ENCODE measurements at places on chromosomes 2 and 18.

- no peak for DNase-seq
Observed at GRCh38 chr2:70003093-70003830, 41.8 kb upstream of the ASPRV1 start.

- DNase-seq, result no peak
Observed at GRCh38 chr2:239381709-239382134, 19.1 kb downstream of the HDAC4 start.

- peak; percentile 54 for DNase-seq
Observed at GRCh38 chr2:84880645-84881521, at the start of gene TRABD2A. Gene TRABD2A (minus strand): TSS chr2:84881084. CDS start chr2:84881039, 45 bp downstream.

GRCh38 chr2:193505620-193506019 is 1310.9 kb upstream of the TMEFF2 start:
- no peak for DNase-seq

- DNase-seq, result no peak
Observed at GRCh38 chr2:45711224-45711623, 59.7 kb downstream of the PRKCE start.

- no peak for DNase-seq
Observed at GRCh38 chr18:2168022-2168421, 403.3 kb downstream of the METTL4 start.

GRCh38 chr18:61435064-61435652 is 101.9 kb downstream of the CDH20 start:
- peak; percentile 83 for DNase-seq

- DNase-seq, result no peak
Observed at GRCh38 chr2:30677231-30677630, 130.0 kb downstream of the CAPN13 start.

- no peak for DNase-seq
Observed at GRCh38 chr18:45324495-45325113, 290.7 kb upstream of the SLC14A2 start.

DNA sequence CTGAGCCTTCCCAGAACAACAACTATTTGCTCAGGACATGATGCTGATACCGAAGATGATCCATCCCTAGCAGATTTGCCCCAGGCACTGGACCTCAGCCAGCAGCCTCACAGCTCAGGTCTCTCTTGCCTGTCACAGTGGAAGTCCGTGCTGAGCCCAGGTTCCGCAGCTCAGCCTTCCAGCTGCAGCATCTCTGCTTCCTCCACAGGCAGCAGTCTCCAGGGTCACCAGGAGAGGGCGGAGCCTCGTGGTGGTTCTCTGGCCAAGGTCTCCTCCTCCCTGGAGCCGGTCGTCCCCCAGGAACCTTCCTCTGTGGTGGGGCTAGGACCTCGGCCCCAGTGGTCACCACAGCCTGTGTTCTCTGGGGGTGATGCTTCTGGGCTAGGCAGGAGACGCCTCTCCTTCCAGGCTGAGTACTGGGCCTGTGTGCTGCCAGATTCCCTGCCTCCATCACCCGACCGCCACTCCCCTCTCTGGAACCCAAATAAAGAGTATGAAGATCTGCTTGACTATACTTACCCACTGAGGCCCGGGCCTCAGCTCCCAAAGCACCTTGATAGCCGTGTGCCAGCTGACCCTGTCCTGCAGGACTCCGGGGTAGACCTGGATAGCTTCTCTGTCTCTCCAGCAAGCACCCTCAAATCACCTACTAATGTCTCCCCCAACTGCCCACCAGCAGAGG is 15.4 kb downstream of the CEP68 start:
- DNase-seq, result peak; percentile 39

DNA sequence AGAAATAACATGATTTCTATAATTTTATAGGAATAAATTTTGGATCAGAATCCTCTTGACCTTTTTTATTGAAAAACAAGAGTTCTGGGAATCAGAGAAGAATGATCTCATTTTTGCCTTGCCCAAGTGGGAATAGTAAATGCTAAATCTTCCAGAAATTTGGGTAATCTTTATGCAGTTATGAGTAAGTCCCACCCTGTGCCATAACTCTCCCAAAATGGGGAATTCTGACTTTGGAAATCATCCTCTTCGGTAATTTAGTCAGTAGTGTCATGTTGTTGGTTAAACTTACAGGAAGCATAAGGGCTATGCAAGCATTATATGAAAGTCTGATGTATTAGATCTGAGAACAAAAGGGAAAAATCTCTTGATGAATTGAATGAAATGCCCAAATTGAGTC is 20.6 kb upstream of the ARHGAP28 start:
- no peak for DNase-seq

- no peak for DNase-seq
Observed at GRCh38 chr2:16249246-16250055, 309.1 kb downstream of the MYCN start.

- DNase-seq, result no peak
Observed at GRCh38 chr2:117825437-117825836, 10.9 kb downstream of the DDX18 start.

GRCh38 chr2:102717308-102718018 is 44.4 kb upstream of the TMEM182 start:
- DNase-seq, result no peak

DNA sequence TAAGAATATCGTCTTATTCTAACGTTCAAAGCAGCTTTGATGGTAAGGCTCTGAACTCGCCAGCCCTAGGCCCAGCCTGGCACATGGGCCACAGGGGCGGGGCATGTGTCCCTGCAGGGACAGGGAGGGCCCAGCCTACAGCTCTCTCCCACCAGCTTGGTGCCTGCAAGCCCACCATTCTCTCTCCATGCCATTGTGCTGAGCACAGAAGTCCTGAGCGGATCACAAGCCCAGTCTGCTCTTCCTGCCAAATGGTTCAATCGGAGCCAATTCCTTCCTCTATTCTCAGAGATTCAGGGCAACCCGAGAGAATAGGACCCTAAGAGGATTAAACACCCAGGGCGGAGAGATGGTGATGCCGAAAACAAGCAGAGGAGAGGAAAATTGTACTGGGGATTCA is 50.3 kb upstream of the APCDD1 start:
- DNase-seq, result no peak

GRCh38 chr2:231132129-231132528 is 7.3 kb upstream of the HTR2B start:
- no peak for DNase-seq

DNA sequence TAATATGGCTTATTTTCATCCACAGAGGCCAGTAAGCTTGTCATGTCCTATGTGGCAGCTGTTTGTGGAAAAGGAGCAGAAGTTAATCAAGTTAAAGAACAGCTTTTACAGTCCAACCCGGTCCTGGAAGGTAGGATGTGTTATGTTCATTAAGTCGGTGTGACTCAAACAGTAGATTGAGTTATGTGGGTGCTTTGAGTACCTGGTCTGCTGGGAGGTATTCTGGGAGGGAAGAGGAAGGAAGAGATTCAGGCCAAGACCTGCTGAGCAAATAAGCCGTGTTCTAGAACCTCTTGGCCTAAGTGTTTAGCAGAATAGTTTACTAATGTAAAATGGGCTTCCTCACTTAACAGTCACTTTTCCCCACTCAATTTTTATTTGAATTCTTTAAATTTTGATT is 96.2 kb downstream of the MYO1B start:
- DNase-seq, result no peak

GRCh38 chr18:75898651-75899050 is 471.1 kb upstream of the SMIM21 start:
- DNase-seq, result no peak

GRCh38 chr18:7737550-7737949 is 170.4 kb downstream of the PTPRM start:
- DNase-seq, result no peak

DNA sequence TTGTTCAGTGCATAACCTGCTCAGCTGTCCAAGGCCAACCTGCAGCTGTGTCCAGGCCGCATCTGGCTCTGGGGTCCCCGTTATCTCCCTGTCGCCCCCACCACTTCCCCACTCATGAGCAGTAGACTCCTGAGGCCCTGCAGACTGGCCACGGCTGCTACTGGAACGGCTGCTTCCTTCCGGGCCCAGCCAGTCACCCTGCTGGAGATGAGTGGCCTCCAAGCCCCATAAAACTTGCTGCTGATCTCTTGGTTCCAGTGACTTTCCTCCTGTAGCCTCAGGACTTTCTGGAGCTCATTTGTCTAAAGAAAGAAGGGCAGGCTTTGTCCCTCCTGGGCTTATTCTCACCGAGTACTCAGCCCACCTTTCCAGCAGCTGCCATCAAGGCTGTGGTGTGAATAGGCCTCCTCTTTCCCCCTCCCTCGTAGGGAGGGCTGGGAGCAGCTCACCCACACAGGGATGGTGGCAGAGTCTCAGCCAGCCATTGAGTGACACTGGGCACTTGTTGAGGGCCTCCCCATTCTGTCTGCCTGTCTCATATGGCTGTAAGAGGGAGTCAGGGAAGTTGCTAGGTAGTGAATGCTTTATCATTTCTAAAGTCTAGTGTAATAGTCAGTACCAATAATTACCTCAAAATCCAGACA is 257.3 kb downstream of the MYCN start:
- no peak for DNase-seq

- peak; percentile 64 for DNase-seq
Observed at GRCh38 chr2:8495189-8495989, 186.5 kb upstream of the ID2 start.

- DNase-seq, result no peak
Observed at GRCh38 chr18:79868168-79868784, 70.5 kb downstream of the KCNG2 start.

DNA sequence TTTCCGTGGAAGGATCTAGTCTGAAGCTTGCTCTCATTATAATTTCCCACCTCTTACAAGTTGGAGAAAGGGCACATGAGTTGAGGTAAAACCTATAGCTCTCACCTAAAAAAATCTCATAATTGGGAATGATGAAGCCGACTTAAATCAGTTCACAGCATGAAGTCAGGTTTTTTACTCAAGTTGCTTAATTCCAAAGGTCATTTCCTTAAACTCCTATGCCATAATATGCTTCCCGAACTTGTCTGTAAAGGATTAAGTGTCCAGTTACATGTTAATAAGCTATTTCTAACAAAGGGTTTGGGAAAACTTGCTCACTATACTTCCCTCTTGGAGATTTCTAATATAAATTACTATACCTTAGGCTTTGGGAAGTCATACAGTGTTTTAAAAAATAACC is 481.2 kb downstream of the NUP35 start:
- DNase-seq, result no peak

- no peak for DNase-seq
Observed at GRCh38 chr2:28021898-28022297, 131.4 kb downstream of the BABAM2 start.

- DNase-seq, result no peak
Observed at GRCh38 chr2:100981011-100981410, 21.1 kb upstream of the RPL31 start.

DNA sequence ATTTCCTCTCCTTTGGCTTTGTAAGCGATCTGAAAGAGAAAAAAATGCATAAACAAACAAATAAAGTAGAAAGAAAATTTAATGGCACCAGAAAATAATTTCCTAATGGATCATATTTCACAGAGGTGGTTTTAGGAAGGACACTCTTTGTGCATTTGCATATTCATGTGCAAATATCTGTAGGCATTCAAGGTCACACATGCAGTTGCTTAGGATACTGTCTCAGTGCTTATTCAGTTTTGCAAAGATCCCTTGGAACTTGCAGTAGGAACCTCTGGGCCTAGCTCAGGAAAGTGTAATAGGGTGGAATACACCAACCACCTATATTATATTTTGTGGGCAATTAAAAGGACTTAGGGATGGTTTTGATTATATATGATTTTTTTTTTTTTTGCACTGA is 54.3 kb downstream of the NEB start:
- DNase-seq, result no peak

DNA sequence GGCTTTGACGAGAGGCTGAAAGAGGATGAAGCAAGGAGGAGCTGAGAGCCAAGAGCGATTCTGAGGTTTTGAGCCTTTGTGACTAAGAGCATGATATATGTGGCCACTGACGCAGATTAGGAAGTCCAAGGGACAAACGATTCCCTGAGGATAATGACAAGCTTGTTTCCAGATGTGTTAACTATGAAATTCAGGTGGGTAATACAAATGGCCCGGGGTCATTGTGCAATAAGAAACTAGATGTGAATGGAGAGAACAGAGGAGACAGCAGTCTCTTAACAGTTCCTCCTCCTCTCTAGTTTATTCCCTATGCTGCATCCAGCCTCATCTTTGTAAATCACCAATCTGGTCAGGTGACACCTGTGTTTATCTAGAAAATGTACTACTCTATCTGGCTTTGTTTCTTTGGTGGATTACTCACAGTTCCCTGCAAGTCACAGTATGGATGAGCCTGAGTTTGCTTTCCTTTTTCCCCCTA is 84.2 kb downstream of the SOCS6 start:
- peak; percentile 62 for DNase-seq

GRCh38 chr2:64485961-64486360 is 32.0 kb downstream of the LGALSL start:
- DNase-seq, result peak; percentile 21

- no peak for DNase-seq
Observed at GRCh38 chr2:190856985-190857384, 23.6 kb upstream of the GLS start.

DNA sequence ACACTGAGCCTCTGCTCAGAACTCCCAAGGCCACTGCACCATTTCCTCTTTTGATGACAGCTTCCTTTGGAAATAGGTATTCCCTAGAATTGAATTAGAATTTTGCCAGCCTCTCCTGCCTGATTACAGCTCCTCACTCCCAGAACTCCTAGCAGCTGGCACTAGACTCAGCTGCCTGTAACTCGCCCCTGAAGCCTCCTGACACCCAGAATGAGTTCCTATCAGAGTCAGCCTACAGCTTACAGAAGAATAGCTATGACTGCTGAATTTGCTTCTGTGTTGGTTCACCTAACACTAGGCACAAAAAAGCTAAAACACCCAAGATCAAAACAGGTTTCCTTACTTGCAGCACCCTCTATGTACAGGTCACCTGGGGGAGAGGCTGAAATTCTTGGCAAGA is 108.2 kb upstream of the PTPRM start:
- no peak for DNase-seq

DNA sequence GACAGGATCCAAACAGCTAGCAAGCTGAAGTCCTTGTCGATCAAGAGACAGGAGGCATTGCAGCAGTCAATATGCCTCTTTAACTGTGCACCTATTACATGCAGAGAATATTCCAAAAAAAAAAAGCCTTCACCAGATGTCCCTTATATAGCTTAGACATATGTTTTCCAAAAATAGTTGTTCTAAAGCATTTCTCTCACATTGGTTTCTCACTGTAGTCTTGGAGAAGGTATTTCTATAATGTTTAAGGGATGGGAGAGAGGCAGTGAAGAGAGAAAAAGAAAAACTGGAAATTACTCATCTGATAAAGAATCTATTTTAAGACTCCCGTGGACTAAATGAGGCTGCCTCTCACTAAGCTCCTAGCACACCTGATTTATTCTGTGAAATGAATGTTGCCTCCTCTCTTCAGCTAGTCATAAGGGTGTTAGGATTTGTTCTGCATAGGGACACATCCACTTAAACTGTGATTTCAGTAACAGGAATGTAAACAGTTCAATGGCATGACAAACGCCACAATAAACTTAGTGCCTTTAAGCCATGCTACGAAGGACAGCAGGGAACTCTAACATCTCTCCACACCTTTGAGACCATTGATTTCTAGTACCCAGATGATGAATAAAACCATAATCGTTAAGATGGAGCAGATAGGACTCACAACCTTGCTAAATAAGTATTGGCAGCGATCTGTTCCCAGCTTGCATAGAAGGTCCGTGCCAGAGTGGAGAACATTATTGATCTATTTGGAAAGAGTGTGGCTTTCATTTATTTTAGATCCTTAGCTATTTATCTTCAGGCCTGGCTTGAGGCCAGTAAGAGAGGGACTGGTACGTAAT is 98.6 kb upstream of the NCK2 start:
- peak; percentile 74 for DNase-seq

- no peak for DNase-seq
Observed at GRCh38 chr2:2158189-2158826, 172.8 kb downstream of the MYT1L start.
